ENCODE measurements at places on chromosomes 5 and 9.

GRCh38 chr9:27351438-27351837 lies 54.5 kb upstream of the EQTN start:
- no peak for DNase-seq

GRCh38 chr5:74130155-74130897 lies 504.3 kb downstream of the ARHGEF28 start:
- no peak for DNase-seq

- no peak for DNase-seq
Measured at GRCh38 chr5:141683596-141684141, 1.6 kb upstream of the ARAP3 start.

- no peak for DNase-seq
Measured at GRCh38 chr9:16105168-16106020, 552.6 kb downstream of the CCDC171 start.

- DNase-seq, result no peak
Measured at GRCh38 chr5:84218546-84218945, 166.1 kb downstream of the EDIL3 start.

DNA sequence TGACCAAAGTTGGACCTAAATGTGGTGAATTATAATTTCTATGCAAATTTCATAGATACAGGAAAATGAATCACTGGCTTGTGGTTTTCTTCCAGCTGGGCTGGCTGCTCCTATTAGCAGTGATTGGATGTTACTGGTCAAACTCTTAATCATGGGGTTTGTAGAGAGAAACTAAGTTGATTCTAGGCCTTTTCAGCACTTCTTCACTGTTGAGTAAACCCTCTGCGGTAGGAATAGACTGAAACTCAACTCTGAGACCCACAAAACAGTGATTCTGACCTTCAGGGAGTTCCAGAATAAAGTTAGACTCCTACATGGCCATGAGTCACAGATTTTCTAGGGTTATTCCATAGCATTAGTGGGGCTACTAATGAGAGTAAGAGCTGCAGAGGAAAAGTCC lies 47.9 kb upstream of the FKTN start:
- DNase-seq, result no peak

DNA sequence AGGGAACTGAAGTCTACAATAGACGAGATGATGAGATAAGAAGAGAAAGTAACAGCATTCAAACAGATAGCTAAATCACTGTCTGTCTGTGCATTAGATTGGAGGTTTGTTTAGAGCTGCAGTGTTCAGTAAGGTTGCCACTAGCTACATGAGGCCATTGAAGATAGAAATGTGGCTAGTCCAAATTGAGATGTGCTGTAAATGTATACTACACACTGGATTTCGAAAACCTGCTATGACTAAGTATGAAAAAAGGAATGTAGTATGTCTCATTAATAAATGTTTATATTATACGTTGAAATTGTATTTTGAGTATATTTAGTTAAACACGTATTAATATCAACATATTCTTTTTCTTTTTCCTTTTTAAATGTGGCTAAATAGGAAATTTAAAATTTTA lies 142.1 kb downstream of the XRCC4 start:
- no peak for DNase-seq

- DNase-seq, result no peak
Measured at GRCh38 chr5:68257210-68257609, 41.7 kb downstream of the PIK3R1 start.

DNA sequence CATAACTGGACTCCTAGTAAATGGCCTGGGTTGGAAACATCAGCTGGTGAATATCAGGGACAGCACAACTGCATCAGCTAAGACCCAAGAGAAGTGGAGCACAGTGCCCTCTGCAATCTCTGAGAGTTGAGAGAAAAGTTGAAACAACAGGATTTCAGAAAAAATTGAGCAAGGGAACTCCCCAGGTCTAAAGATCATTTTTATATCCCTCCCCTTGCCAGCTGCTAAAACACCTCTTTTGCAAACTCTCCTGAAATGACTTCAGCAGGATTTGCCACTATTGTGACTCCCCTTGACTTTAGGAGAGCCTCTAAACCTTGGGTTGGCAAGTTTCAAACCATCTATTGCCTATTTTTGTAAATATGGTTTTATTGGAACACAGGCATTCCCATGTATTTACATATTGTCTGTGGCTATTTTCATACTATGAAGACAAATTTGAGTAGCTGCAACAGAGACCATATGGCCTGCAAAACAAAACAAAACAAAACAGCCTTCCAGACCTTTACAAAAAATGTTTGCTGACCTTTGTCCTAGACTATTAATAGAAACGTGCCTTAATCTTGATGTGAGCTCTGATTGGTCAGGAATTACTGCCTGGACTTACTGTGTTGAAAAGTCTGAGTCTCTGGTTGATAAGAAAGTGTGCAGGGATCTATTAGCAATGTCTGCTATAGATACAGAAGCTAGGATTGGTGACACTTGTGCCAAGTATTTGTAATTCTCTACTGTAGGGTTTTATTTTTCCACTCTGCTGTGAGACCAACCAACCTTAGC lies 37.7 kb upstream of the PLPPR1 start:
- no peak for DNase-seq

DNA sequence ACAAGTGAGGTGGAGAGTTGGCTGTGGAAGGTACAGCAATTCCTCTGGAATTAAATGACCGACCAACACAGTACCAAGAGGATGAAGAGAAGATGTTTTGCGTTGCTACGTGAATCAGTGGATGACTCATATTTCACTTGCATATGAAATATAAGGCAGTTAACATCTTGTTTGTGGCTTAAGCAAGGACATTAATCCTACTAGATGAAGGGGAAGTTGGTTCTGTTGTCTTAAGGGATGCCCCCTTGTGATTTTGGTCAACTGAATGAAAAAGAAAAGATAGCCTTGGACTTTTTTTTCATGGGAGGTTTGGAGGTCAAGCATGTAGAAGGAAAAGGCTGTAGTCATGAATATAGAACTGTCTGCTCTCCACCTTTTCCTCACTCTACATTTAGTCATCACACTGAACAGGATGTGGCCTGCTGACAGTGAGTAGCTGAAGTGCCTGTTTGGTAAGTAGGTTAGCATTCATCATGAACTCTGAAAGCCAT lies 33.9 kb downstream of the VLDLR start:
- no peak for DNase-seq

DNA sequence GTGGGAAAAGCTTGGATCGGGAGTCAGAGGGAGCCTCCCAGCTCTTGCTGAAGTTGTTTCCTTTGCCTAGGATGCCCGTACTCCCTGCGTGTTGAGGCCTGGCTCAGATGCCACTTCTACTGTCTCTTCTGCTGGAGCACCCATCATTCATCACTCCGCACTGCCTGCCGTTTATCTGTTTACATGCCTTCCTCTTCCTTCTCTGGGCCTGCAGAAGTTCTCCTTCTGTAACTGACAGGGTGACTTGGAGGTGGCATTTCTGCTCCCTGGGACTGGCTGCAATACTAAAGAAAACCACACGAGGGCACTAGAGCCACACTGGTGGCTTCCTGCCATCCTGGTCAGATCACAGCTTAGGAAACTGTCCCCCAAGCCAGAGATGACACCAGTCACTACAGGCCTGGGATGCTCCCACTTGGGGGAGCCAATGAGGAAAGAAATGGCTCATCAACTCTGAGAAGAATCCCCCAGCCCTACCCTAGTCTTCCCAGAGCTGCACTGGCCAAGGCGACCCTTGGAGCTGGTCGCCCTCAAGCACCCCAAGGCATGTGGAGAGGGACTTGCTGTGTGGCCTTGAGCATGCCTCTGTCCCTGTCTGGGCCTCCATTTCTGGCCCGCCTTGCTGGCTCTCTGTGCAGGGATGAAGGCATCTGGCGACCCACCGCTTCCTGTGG lies 9.7 kb upstream of the SLC25A51 start:
- peak; percentile 70 for DNase-seq

GRCh38 chr5:143402553-143403333 lies 743 bp downstream of the NR3C1 start:
- peak; percentile 47 for DNase-seq

DNA sequence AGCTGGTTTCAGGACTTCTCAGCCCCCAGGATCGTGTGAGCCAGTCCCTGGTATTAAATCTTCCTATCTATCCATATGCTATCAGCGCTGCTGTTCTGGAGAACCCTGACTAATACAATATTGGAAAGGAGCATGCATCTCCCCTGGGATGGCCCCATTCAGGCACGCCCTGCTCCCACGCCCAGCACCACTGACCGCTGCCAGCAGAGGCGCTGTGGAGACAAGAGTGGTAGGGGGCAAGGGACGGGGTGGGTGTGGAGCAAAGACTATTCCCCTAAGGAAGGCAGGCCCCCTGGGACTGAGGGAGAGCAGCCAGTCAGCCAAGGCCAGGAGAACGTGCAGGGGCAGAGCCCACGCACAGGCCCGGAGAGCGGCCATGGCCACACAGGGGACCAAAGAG lies 116.0 kb downstream of the VAV2 start:
- no peak for DNase-seq

GRCh38 chr9:85603936-85604335 lies 137.8 kb downstream of the AGTPBP1 start:
- no peak for DNase-seq

GRCh38 chr9:138082918-138083636 lies 205.5 kb downstream of the CACNA1B start:
- DNase-seq, result no peak

DNA sequence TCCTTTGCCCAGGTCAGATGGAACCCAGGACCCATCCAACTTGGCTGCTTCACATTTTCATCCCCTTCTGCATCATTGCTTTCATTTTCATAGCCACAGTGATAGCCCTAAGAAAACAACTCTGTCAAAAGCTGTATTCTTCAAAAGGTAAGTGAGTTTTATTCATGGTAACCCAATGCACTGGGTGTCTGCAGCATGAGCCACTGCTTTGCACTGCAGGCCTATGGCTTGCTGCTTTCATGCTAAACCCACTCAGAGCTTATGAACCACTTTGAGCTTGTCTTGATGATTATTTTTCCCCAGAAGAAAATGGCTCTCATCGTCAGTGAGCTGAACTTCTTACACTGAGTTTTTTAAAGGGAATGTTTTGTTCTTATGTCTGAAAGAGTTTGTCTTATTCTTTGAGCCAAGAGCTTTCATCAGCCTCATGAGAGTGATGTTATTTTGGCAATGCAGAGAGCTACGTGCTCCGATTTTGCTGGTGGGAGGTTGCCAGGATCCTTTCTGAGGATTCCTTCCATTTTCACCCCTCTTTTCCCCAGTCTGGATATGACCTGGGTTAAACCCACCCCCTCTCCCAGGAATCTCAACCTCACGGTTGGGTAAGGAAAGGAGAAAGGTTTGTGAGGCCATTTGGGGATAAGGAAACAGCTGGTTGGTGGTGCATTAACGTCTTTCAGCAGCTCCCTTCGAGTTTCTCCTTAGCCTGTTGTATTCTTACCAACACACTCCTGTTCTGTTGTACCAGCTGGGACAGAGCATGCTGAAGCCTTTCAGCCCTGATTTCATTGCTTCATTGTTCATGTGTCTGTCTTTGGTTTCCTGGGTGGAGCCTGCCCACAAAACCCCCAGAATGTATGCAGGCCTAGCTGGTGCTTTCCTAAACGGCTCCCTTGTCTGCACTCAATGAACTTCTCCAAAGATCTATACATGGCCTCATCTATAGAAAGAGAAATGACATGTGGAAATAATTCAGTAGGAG lies 47.6 kb downstream of the PDCD1LG2 start:
- DNase-seq, result no peak

- no peak for DNase-seq
Measured at GRCh38 chr5:134227259-134227658, 1.4 kb upstream of the PPP2CA start.

GRCh38 chr5:81544351-81545018 lies 150.6 kb upstream of the ACOT12 start:
- no peak for DNase-seq

GRCh38 chr9:108136656-108137055 lies 647.1 kb upstream of the KLF4 start:
- no peak for DNase-seq

- no peak for DNase-seq
Measured at GRCh38 chr9:31587146-31587545, 797.3 kb upstream of the ACO1 start.

DNA sequence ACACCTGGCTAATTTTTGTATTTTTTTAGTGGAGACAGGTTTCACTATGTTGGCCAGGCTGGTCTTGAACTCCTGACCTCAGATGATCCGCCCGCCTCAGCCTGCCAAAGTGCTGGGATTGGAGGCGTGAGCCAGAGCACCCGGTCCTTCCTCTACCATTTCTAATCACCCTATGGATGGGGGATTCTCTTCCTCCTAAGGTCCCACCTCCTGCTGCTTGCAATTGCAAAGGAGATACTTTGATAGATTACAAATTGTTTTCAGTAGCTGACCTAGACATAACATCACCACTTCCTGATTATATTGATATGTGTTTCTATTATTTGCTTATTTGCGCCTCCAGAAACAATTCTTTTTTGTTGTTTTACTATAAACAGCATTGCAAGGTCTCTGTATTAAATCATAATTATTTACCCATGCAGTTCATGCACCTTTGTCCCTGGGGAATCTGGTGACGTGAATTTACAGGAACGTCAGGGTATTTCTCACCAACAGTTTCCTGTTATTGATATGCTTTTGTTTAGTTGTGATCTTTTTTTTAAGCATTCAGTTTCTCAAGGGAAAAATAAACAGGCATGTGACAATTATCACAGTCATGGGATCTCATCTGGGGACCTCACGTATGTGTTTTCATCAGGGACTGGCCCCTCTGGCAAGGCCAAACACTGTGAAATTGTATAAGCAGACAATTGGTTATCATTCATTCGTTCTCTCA lies 43.2 kb downstream of the ESM1 start:
- no peak for DNase-seq

DNA sequence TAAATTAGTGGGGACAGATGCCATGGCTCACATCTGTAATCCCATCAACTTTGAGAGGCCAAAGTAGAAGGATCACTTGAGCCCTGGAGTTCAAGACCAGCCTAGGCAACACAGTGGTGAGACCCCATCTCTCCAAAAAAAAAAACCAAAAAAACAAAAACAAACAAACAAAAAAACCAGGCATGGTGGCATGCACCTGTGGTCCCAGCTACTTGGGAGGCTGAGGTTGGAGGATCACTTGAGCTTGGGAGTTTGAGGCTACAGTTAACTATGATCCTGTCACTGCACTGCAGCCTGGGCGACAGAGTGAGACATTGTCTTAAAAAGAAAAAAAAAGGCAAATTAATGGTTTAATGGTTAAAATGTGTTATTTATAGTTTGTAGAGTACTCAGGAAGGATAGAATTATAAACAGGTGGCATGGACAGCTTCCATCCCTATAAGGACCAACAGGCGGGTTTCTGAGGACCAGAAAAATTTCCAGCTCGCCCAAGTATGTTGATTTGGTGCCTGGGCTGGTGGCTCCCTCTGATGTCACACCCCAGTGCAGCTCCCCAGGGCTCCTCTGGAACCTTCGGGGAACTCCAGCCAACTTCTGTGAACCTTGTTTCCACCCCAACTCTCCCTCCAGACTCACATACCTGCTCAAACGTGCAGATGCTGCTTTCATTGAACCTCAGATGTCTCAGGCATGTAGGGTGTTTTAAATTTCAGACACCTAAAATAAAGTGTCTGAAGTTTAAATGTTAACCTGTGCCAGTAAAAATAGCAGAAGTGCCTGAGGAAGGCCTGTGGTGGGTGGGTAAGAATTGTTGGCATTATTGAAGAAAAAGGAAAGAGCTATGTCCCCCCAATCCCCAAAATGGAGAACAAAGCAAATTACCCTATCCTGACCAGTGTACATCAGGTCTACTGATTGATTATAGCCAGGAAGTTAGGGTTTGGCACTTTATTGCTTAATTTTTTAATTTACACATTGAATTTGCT lies 69.0 kb downstream of the TRIO start:
- DNase-seq, result no peak

- DNase-seq, result no peak
Measured at GRCh38 chr9:114016101-114016500, 62.0 kb downstream of the AMBP start.

GRCh38 chr5:31854181-31855133 lies 215.5 kb downstream of the PDZD2 start:
- no peak for DNase-seq
